Muscle of back (tissue), 13 donors: ENCODE measurements at places on chromosomes 13 and 19. TPM values are rescaled to one million over a fixed set of nuclear protein-coding genes. Genes with fewer than 3 reads are reported as not detected.

Gene C1QTNF9B
- polyA plus RNA-seq: 3.0 TPM

DNA sequence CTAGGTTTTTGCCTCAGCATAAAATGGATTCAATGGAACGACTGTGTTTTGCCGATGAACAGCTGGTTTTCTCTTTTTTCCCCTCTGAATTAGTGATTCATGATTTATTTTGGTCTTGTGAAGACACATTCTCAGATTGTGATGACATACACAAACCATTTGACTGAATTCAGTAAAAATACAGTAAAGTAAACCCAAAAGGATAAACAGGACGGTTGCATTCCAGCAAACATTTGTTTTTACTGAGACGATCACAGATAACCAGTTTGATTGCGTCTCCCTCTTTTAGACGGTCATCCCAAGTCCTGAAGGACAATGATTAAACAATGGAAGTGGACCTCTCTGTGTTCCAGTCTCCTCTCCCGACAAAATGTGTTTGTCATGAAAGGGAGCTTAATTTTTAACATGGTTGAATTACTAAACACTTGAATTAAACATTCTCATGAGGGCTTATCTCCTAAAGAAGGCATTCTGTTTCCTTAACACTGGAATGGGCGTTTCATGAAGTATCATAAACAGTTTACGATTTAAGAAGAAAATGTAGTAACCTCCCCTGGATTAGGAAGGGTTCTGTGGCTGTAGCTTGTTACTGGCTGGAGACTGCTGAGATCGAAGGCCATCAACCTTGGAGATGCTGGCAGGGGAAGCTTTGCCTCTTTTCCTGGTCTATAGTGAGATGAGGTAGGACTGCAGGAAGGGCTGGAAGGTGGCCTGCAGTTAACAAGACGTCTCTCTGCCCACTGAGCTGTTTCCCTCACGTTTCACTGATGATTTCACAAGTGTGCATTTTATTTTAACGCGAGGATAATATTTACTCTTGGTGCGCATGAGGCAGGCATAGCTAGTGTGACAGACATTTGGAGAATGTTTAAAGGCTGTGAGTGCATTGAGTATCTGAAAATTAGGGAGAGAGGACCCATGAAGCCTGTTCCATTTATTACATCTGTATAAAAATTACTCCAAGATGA, 457.9 kb downstream of the FGF9 start:
- no peak for DNase-seq

DNA sequence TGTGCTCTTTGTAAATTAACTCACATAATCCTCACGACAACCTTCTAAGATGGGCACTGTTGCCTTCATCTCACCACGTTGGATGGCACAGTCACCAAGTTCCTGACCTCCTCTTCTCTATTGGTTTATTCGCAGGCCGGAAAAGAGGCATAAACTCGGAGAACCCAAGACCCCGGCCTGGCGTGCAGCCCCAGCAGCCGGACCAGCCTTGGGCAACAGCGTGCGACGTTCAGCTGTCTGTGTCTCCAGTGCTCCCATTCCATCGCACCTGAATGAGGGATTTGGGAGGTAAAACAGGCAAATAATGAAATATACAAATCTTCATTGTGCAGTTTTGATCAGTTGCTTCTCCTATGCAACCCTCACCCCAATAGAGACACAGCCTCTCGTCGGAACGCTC, 34.5 kb upstream of the GAS6 start:
- no peak for DNase-seq

Gene ADAMTSL5
- 14.0 TPM for polyA plus RNA-seq

DNA sequence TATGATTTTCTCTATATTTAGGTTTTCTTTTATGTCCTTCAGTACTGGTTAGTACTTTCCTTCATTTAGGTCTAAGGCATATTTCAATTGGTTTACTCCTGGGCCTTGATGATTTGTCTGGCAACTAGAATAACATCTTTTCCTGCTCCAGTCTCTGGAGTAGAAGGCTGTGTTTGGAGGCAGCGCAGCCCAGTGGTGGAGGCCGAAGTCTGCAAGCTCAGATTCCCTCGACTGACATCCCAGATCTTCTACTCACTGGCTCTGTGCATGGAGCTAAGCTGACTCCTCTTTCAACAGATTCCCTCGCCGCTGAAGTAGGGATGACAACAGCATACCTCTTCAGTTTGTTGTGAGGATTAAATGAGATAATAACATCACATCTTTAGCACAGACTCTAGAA, 141.0 kb downstream of the RAP2A start:
- no peak for DNase-seq

Gene ZNF534
- polyA plus RNA-seq: 0.87 TPM

Gene SYNE4
- 1.0 TPM for polyA plus RNA-seq

Gene MYH14
- polyA plus RNA-seq: 42.5 TPM

- no peak for DNase-seq
Measured at GRCh38 chr13:71873418-71874247, 6.6 kb upstream of the DACH1 start.

DNA sequence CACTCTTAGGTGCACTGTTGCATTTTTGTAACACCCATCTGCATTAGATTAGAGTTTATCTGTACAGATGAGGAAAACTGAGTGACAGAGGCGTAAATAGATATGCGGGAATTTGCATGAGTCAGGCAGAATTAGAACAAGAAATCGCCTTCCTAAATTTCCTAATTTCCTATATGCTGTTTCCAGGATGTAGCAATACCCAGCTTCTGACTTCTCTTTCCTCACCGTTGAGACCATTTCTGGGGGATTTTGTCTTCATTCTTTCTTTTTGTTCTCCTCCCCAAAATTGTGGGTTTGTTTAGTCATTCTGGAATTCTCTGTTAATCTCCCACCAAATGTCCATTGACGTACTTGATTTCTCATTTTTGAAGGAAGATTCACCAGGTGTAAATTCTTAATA, 10.6 kb upstream of the ZNF792 start:
- no peak for DNase-seq

Gene KIRREL2
- 0.41 TPM for polyA plus RNA-seq

DNA sequence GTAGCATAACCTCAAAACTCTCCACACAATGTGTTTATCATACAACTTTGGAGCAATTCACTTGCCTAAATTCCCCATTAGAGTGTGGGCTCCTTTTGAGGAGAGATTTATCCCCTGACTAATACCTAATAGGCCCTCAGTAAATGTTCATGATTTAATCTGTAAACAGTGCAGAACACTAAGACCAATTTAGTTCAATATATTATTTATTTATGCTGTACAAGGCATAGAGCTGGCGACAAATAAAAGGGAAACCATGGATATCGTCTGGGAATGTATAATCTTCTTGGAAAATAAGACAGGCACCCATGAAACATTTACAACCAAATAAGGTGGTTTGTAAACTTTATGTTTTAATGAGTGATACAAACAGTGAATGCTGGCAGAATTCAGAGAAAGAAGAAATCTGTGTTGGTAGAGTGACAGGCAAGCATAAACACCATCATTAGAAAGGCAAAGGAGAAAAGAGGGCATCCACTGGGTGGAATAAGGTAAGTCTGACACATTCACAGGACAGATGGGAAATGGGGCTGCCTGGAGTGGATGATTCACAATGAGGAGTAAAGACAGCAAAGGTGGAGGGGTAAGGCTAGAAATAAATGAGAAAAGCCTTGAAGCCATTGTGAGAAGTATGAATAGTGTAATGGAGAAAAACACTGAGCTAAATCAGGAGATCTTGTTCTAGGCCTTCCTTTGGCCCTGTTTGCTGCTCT, 106.1 kb upstream of the MIR17HG start:
- no peak for DNase-seq

DNA sequence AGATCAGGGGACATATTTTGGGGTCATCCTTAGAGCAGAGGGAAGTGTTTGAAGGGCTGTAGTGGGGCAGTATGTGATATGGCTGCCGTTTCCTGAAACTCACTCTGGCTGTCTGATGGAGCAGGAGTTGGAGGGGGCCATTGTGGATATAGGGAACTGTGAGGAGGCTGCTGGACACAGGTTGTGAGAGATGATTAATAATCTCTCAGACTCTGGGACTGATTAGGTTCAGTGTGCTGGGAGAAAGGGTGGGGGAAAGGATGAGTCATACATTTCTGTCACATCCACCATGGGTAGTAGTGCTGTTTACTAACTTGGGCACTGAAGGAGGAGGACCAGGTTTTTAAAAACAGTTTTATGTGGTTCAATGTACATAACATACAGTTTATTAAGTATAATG, 4.8 kb downstream of the B3GLCT start:
- DNase-seq: no peak

Gene KLF12
- polyA plus RNA-seq: 23.1 TPM

DNA sequence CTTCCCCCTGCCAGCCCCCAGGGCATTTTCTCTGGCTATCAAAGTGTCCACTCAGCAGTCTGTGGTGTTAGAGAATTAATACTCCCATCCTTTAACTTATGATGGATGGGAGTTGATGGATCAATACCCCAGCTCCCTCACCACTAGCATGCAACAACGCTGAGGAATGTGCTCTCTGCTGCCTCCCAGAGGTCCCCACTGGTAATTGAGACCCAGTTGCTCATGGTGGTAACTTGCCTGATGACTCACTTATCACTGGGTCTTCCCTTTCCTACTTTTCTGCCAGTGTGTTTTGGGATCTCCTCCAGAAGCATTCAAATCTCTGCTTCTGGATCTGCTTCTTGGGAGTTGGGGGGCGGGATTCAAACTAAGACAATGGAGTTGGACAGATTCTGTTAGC, 20.3 kb upstream of the CACNA1A start:
- no peak for DNase-seq

DNA sequence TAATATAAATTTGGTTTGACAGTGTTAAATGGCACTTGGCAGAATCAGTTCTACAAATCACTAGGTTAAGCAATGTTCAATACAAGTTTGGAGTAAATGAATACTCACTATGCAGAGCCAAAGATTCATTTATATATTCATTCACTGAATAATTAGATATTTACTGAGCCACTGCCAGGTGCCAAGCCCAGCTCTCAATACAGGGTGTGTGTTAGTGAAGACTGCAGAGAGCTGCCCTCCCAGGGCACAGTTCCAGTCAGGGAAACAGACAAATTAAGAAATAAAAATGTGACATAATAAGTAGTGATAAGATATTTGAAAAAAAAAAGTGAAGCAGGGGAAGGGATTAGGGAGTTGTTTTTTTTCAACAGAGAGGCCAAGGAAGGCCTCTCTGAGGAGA, 411.7 kb downstream of the KCNRG start:
- no peak for DNase-seq

Gene ATCAY
- polyA plus RNA-seq: 0.79 TPM

DNA sequence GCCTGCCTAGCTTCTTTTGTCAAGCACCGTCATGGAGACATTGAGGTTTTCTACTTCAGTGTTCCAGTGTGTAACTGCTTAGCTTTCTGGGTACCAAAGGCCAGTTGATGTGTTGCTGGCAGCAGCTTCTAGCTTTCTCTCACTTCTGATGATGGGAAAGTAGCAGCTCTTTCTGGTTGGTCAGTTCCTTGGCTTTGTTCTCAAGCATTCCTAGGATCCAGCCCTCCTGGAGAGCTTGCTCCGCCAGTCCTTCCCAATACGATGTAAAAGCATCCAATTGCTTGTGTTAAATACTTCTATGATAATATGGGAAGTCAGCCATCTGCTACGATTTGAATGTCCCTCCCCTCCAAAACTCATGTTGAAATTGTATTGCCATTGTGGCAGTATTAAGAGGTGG, 182.8 kb downstream of the UGGT2 start:
- no peak for DNase-seq
